ENCODE measurements at places on chromosomes 3 and 15.

GRCh38 chr15:65869954-65870871 is 922 bp downstream of the RAB11A start:
- peak; percentile 22 for DNase-seq

GRCh38 chr3:71160785-71161546 is 422.6 kb downstream of the FOXP1 start:
- no peak for DNase-seq

DNA sequence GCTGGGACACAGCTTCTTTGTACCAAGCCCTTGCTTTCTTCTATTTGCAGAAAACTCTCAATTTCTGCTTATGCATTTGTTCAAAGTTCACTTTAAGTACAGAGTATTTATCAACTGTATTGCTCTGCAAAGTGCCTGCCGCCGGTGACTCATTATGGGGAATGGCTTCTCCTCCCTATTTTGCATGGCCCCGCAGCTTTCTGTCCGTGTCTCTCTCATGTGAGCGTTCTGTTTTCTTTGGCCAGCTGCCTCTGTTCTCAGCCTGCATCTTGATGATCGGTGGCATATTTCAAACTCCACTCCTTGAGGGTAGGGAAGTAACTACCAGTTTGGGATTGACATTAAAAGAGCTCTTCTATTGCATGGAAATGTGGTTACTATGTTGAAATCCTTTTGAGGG is 28.6 kb upstream of the ST8SIA2 start:
- no peak for DNase-seq

DNA sequence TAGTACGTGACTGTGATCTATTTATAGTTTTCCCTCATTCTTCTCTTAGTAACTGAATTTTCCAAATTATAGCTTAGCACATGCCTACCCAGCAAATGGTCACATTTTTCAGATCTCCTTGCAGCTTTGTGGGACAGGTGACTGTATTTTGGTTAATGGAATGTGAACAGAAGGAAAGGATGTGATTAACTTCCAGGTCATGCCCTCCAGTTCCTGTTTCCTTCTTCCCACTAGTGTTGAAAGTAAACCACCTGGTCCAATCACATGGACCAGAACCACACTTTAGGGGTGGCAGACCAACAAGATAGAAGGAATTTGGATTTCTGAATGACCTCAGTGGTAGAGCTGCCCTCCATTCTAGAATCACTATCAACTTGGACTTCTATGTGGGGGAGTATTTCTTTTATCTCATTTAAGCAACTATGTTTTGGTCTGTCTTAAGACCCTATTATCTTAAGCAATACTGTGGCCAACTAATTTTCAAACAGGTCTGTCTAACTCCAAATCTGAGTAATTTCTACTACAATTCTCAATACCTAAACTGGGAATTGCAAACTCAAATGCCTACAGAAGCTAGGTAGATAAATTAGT is 76.0 kb upstream of the TSC22D2 start:
- DNase-seq = no peak

GRCh38 chr3:179450261-179450701 is 989 bp downstream of the GNB4 start:
- DNase-seq = no peak

DNA sequence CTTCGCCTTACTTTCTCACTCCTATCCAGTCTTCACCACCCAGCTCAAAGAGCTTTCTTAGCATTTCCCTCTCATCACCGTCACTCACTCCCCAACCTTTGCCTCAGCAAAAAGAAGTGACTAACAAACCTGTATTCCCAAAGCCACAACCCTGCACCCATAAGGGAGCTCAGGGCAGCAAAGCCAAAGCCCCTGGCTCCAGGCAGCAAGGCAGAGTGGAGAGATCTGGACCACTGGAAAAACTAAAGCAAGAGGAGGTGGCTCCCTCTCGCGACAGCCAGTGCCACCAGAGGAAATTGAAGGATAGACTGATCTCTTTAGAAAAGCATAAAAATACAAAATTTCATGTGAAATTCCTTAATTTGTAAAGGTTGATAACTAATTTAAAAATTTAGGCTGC is 25.1 kb upstream of the CDCP1 start:
- DNase-seq = no peak

- DNase-seq = no peak
These were observed 9.1 kb downstream of the VPS8 start for GRCh38 chr3:184821034-184821433.

GRCh38 chr15:98881526-98882520 is 125.8 kb downstream of the PGPEP1L start:
- DNase-seq = peak; percentile 54
